ENCODE measurements at places on chromosomes 3 and 15.

GRCh38 chr3:71581457-71582035, 2.0 kb downstream of the FOXP1 start:
- no peak for DNase-seq

GRCh38 chr3:42012383-42012934, 50.6 kb upstream of the ULK4 start:
- DNase-seq: no peak

- no peak for DNase-seq
Observed at GRCh38 chr15:78841891-78842290, 30.6 kb upstream of the ADAMTS7 start.

- no peak for DNase-seq
Observed at GRCh38 chr3:39937315-39937714, 127.9 kb downstream of the MYRIP start.

GRCh38 chr3:59862686-59863085, 812.9 kb upstream of the CFAP20DC start:
- no peak for DNase-seq

- no peak for DNase-seq
Observed at GRCh38 chr15:80288131-80288530, 36.1 kb upstream of the CTXND1 start.

DNA sequence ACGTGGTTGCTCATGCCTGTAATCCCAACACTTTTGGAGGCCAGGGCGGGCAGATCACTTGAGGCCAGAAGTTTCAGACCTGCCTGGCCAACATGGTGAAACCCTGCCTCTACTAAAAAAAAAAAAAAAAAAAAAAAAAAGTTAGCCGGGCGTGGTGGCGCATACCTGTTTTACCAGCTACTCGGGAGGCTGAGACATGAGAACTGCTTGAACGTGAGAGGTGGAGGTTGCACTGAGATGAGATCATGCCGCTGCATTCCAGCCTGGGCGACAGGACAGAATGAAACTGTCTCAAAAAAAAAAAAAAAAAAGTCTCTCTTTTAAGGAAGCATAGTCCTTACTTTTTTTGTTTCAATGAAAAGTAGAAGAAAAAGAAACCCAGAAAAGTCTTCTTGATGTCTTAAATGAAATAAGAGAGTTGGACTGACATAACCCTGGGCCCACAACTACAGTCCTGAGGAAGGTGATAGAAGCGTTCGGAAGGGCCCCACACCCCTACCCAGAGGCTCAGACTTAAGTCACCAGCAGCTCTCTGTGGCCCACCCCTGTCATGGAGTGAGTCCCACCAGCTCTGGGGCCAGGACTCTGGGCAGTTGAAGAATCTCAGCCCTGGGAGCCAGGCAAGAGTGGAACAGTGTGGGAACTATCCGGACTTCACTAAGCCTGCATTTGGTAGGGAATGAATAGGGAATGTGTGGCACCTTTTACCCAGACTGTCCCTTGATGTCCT, 2.6 kb downstream of the NME9 start:
- no peak for DNase-seq

DNA sequence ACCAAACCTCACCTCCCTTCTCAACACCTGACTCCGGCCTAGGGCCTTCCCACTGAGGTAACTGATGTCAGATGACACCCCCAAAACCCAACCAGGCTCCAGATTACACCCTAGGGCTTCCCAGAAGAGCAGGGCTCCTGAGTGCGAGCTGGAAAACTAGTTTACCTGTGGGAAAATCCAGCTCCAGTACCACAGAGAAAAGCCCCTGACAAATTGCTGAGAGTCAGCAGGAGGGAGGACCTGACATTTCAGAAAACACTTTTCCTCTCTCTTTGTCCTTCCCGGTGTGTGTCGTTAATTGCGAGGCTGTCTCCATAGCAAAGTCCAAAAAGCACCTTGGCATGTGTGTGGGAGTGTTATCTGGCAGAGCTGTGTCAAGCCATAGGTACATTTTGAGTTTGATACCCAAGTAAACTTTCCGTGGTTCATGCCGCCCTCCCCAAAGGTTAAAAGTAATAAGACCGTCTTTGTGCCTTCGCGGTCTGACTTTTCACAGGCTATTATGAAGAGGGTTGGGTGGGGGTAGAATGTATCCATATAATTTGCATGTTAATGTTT, 79.8 kb upstream of the FNDC3B start:
- DNase-seq: no peak

- no peak for DNase-seq
Observed at GRCh38 chr3:77539677-77540076, 499.8 kb downstream of the ROBO2 start.

DNA sequence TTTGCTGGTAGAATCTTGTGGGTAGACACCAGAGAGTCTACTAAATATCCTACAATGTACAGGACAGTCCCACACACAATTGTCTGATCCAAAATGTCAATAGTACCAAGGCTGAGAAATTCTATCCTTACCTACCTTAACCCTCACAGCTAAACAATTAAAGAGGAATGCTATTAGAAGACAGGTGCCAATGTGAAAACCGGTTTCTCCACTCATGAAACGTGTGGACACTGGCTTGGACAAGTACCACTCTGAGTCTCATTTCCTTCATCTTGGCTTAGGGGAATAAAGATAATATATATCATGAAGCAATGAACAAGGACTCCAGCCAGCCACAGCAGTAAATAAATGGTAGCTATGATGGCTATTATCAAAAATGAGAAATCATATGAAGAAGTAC, 90.2 kb downstream of the RFTN1 start:
- DNase-seq: no peak

DNA sequence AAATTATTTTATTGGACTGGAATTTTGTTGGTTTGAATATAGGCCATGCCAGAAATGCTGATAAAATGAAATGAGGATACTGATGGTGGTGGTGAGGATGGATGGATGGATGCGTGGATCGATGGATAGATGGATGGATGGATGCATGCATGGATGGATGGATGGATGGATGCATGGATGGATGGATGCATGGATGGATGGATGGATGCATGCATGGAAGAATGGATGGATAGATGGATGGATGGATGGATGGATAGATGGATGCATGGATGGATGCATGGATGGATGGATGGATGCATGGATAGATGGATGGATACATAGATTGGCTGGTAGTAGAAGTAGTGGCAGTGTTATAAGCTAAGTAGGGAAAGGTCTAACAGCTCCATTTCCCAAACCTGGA, 40.1 kb downstream of the CPN2 start:
- no peak for DNase-seq

- DNase-seq: no peak
Observed at GRCh38 chr3:103295974-103296570, 861.3 kb downstream of the ZPLD1 start.

- DNase-seq: no peak
Observed at GRCh38 chr15:93044301-93045190, 44.5 kb downstream of the RGMA start.

GRCh38 chr15:27218426-27218825, 247.4 kb downstream of the GABRG3 start:
- DNase-seq: no peak

DNA sequence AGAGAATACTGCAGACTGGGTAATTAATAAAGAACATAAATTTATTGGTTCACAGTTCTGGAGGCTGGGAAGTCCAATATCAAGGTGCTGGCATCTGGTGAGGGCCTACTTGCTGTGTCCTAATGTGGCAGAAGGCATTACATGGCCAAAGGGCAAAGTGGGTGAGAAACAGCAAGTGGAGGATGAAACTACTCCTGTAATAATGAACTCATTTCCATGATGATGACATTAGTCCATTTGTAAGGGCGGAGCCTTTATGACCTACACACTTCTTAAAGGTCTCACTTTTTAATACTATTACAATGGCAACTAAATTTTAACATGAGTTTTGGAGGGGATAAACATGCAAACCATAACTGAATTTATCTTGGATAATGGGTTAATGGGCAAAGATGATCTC, 139.6 kb upstream of the SGO1 start:
- no peak for DNase-seq

- DNase-seq: no peak
Observed at GRCh38 chr3:58608648-58609047, 31.5 kb upstream of the FAM107A start.

DNA sequence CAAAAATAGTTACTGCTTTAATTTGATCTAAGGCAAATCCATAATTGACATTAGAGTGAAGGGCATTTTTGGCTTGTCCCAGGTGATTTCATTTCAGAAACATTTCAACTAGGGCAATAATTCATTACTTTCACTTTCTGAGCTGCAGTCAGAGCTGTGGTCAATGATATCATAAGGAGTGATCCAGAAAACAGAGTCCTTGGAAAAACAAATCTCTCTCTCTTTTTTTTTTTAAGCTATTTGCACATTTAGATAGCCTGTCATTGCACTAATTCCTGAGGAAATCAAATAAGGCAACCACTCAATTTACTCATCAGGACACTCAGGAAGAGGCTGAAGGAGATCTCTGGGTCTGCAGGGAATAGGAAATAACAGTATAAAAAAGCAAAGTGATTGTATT, 269.5 kb upstream of the LRRC3B start:
- DNase-seq: no peak

DNA sequence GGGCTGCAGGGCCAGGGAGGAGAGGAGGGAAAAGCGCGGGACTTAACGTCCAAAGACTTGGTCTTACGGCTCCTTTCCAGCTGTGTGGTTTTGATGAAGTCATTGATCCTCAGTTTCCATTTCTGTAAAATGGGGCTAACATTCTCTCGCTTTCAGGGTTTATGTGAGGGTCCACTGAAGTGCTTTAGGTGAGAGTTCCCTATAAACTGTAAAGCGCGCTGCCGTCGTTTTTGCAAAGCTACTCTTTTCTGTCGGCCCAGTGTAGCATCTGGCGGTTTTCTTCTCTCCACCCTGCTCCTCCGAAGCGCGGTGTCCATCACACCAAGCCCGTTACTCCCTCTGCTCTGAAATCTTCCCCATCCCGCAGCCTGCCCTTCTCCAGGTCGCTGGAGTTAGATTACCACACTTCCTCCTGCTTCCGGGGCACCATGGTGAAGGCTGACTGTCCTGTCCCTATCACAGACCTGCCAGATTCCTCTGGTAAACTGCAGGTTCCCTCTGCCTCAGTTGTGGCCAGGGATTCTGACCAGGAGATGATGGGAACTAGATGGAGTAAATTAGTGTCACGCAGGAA, 702 bp upstream of the DNAJC17 start:
- no peak for DNase-seq

GRCh38 chr3:71062037-71062932, 521.2 kb downstream of the FOXP1 start:
- DNase-seq: no peak

DNA sequence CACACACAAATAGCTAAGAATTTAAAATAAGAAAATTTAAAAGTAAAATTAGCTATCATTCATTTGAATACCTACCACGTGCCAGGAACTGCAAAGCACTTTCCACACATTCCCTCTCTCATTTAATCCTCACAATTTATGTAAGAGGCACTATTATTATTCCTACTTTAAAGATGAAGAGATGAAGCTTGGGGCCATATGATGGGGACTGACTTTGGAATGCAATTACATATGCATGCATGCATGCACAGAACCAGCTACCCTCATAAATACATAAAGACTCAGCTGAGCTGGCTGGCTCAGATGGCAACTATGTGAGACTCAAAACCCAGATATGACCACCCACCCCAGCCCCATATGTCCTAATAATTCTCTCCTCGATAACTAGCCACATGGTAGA, 31.7 kb upstream of the THUMPD3 start:
- no peak for DNase-seq

DNA sequence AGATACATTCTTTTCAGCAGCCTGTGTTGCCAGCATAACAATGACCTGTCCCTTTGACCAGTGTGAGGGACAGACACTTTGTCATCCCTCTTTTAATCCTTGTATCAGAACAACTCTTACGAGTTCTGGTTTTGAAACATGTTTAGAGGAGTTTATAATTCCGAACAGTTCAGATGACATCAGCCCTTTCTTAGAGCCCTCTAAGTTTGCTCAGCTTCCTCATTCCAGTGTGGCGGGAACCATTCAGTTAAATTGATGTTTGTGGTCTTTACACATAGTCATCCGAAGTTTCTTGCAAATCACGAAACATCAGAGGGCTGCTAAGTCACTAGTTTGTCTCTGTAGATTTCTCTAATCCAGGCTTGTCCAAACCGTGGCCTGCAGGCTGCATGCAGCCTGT, 102.5 kb downstream of the AKAP13 start:
- peak; percentile 71 for DNase-seq

DNA sequence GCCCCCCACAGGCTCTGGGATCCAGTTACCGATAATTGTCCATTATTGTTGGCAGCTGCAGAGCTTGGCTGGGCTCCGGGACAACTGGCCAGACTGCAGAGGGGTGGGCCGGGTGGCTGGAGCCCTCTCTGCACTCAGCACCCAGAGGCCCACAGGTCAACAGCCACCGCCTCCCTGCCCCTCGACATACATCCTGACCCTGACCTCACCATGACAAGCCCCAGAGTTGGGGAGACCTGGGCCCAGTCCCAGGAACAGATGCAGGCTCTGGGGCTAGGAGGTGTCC, 22.4 kb downstream of the PTH1R start:
- no peak for DNase-seq

GRCh38 chr15:78421238-78421965, 16.6 kb upstream of the IREB2 start:
- no peak for DNase-seq

- DNase-seq: no peak
Observed at GRCh38 chr3:127339928-127340861, 52.3 kb upstream of the PRR20G start.

DNA sequence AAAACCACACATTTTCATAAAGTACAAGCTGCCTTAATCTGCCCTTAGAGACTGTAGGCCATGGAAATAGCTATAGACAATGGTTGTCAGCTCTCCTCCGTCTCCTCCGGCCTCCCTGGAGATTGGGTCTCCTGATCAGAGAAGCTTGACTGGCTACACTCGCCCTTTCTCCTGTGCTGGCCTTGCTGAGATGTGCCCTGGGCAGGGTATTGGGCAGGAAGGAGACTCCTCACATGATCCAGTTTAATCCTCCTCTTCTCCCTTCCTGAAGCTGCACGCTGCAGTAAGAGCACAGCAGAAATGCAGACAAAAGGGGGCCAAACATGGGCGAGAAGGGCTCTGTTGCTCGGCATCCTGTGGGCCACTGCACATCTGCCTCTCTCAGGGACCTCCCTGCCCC, at the start of gene SLC24A5:
Gene SLC24A5 (plus strand): TSS at position 246 of the 400 bp plus-strand sequence. CDS start 55 bp downstream, at position 301.
- no peak for DNase-seq

DNA sequence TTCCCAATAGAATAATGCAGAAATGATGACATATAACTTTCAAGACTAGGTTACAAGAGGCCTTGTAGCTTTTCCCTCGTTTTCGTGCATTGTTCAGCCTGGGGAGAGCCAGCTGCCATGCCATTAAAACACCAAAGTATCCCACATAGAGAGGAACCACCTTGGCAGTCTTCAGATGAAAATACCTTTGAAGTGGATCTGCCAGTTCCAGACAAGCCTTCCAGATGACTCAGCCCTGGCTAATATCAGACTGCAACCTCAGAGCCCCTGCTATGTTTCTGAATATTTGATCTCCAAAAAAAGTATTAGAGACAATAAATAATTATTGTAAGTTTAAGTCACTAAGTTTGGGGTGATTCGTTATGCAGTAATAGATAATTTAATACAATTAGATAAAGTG, 294.3 kb upstream of the GBE1 start:
- DNase-seq: no peak

Data from GM04504 (cell line).